Neural progenitor cell (in vitro differentiated cells): ENCODE measurements at places on chromosomes 7 and 10. TPM values are rescaled to one million over a fixed set of nuclear protein-coding genes. Genes with fewer than 3 reads are reported as not detected.
A peak's percentile ranks its signal among the peaks of the same experiment; 100 is the strongest.

DNA sequence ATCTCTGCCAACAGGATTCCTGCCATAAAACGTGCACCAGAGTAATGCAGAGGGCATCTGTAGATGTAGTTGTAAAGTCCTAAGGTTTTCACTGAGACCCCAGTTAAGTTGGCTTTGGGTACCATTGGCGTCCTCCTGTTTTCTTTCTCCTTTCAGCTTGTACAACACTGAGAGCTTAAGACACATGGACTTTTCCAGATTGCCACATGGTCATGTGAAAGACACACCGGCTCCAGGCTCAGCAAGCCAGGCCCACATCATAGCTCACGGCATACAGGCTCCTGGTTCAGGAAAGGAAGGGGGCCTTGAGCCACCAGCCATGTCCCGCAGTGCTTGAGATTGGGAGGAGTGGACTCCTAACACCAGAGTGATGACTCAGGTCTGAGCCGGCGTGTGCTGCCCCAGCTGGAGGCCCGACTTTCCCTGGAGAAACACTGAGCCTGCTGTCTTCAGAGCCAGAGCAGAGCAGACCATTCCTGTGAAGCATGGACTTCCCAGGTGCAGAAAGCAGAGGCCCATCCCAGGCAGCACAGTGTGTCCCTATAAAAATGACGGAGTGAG lies 252.7 kb downstream of the PRPF18 start:
- no peaks in the 10 kb centered on the region for H3K27me3 ChIP-seq
- no peak for DNase-seq
- no peak overlapping the region for H3K4me3 ChIP-seq
- peaks cover 6% of the 10 kb centered on the region for H3K4me1 ChIP-seq
- no peak overlapping the region for H3K27ac ChIP-seq
- H3K36me3 ChIP-seq: no peaks in the 10 kb centered on the region

DNA sequence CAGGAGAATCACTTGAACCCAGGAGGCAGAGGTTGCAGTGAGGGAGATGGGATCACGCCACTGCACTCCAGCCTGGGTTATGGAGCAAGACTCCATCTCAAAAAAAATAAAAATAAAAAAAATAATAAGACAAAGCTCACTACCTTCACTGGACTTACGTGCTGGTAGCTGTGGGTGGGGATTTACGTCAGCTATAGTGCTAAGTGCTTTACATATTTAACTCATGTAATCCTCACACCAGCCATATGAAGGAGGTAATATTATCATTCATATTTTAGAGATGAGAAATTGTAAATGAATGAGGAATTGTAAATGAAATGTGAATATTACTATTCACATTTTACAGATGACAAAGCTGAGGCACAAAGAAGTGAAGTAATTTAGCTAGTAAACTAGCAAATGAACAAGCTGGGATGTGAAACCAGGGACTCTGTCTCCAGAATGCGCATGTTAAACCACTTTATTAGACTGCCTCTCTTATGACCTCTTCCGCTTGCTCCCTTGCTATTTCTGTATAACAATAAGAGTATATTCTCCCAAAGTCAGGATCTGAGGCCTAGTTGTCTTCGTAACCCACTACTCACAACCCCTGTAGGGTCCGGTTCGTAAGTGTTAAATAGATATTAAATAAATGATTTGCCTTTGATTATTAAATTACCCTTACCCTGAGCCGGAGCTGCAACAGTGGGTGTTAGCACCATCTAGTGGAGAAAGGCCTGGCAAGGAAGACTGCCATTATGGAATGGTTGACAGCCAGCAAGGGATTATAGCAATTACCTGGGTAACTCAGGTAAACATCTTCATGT lies 70.2 kb downstream of the HTR7 start:
- no peaks in the 10 kb centered on the region for H3K36me3 ChIP-seq
- H3K27me3 ChIP-seq: no peaks in the 10 kb centered on the region
- H3K4me3 ChIP-seq: no peak overlapping the region
- no peaks in the 10 kb centered on the region for H3K4me1 ChIP-seq
- DNase-seq: peak; percentile 54

DNA sequence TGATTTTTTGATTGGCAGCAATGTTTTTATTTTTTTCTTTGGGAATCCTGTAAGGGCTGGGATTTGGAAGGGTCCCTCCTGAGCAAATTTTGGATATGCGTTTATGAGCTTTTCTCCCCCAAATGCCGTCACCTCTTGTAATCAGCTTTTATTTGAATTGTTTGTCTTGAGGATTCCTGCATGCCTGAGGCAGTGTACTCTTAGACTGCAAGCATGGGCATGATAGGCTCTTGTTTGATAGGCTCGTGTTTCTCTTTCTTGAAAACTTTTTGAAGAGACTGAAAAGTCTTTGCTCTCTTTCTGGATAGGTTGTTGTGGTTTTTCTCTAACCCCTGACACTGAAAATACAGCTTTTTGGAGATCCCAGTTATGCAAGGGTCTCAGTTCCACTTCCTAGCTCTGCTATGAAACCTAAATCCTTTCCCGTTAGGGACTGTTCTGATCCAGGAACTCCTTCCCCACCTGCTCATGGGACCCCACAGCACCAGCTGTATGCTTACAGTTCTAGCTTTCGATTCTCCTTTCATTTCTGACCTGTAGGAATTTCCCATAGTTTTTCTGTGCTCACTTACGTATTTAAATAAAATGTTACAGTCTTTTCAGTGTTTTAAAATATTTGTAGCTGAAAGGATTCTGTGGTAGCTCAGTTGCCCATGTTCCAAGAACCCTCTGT lies 17.2 kb downstream of the TSPAN13 start:
- H3K4me3 ChIP-seq: no peak overlapping the region
- H3K27me3 ChIP-seq: no peaks in the 10 kb centered on the region
- no peaks in the 10 kb centered on the region for H3K36me3 ChIP-seq
- no peak overlapping the region for H3K27ac ChIP-seq
- no peak for DNase-seq
- H3K4me1 ChIP-seq: peaks cover 5% of the 10 kb centered on the region

DNA sequence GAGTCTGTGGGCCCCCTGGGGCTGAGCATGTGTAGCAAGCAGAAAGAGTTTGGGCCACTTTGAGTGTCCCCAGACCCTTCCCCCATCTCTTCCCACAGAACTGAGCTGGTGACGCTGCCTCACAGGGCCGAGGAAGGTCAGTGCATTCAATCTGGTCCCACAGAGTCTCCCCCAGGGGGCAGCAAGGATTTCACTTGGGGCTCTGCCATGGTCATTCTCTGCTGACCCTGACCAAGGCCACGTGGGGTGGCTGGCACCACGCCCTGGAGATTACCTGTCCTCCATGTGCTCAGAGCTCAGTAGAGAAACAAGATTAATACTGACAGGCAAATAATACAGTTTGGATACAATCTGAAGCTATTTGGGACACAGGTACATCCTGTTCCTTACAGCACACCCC lies 30.2 kb downstream of the ADRA2A start:
- no peak overlapping the region for H3K27ac ChIP-seq
- H3K4me3 ChIP-seq: no peak overlapping the region
- H3K27me3 ChIP-seq: no peaks in the 10 kb centered on the region
- DNase-seq: no peak

LRRD1 gene
- not detected in 2 replicates for total RNA-seq

GRCh38 chr10:103491729-103492364 lies 1.7 kb upstream of the NEURL1 start:
- no peak overlapping the region for H3K4me3 ChIP-seq
- H3K4me1 ChIP-seq: peaks cover 6% of the 10 kb centered on the region
- peaks cover 55% of the 10 kb centered on the region for H3K27me3 ChIP-seq

- no peak for DNase-seq
- no peak overlapping the region for H3K27ac ChIP-seq
- H3K36me3 ChIP-seq: no peaks in the 10 kb centered on the region
- H3K4me1 ChIP-seq: no peaks in the 10 kb centered on the region
- no peak overlapping the region for H3K4me3 ChIP-seq
- no peaks in the 10 kb centered on the region for H3K27me3 ChIP-seq
These were observed 29.3 kb upstream of the ITGB8 start for GRCh38 chr7:20301311-20301939.

GTF2IRD1 gene
- 25.6 and 48.5 TPM in 2 replicates for total RNA-seq

DNA sequence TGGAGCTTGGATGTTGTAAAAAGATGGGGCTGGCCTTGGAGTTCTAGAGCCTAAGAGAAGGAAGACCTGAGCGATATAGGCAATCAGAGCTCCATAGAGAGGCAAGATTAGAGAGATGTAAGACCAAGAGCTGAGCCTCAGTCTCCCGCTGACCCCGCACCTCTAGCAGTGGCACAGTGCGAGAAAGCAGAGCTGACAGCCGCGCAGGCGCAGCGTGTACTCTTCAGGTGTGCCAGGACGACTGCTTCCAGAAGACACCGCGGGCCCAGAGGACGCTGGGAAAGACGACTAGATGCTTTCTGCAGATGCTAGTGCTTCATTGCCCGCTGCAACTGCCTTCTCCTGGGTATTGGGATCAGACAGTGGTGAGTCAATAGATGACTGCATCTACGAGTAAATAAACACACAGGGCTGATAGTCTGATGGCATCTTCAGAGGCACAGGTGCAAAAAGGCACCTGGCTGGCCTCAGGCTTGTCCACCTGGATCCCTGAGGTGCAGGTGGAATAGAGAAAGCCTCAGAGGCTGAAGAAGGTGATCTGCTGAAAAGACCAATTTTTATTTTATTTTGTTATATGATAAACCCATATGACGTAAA lies 38.1 kb upstream of the CCDC6 start:
- H3K27ac ChIP-seq: no peak overlapping the region
- H3K4me3 ChIP-seq: no peak overlapping the region
- H3K36me3 ChIP-seq: no peaks in the 10 kb centered on the region
- DNase-seq: no peak
- no peaks in the 10 kb centered on the region for H3K4me1 ChIP-seq
- no peaks in the 10 kb centered on the region for H3K27me3 ChIP-seq

UNCX gene
- total RNA-seq: not detected in 2 replicates

KIAA1217 gene
- 13.1 and 14.6 TPM in 2 replicates for total RNA-seq

DNA sequence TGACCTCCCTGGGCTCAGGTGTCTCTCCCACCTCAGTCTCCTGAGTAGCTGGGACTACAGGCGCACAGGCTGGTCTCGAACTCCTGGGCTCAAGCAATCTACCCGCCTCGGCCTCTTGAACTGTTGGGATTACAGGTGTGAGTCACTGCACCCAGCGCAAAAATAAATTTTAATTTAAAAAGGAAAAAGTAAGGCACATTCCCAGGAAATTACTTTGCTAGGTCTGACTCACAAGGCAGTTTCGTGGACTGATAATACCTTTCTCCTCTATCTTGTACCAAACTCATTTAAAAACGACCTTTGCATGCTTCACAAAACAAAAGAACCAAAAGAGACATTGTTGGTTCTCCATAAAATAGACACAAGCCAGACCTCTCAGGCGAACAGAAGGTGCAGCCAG lies 29.7 kb downstream of the PARP12 start:
- H3K36me3 ChIP-seq: no peaks in the 10 kb centered on the region
- H3K4me3 ChIP-seq: no peak overlapping the region
- H3K27me3 ChIP-seq: no peaks in the 10 kb centered on the region
- DNase-seq: no peak

DNA sequence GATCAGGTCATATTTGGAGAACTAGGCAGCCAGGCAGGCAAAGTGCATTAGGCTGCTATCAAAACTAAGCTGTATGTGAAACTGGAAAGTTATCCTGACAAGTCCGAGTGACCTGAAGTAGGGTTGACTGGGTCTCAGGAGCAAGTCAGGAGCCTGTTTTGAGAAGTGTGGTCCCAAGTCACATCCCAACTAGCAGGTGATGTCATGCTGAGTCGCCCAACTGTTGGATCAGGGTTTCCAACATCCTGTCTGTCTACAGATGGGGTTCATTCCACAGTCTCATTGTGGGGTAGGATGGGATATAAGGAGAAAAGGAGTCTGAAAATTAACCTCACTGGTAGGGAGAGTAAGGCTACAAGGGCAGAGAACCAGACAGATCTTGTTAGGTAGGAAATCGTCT lies 27.0 kb downstream of the SLC26A4 start:
- H3K27ac ChIP-seq: no peak overlapping the region
- H3K4me3 ChIP-seq: no peak overlapping the region
- no peaks in the 10 kb centered on the region for H3K36me3 ChIP-seq

DNA sequence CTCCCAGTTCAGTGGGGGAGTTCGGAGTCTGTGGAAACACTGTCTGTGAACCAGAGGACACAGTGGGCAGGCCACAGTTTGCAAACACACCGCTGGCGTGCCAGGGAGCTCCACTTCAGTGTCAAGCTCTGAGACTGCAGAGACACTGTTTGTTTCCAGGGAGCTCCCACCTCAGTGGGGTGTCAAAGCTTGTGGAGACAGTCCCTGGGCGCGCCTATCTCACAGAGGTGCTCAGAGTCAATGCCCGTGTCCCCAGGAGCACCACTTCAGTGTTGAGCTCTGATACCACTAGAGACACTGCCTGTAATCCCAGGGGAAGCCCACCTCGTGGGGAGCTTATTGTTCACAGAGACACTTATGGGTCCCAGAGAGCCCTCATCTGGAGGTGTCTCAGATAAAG lies 4.3 kb downstream of the MYO1G start:
- no peak for DNase-seq
- H3K4me3 ChIP-seq: no peak overlapping the region
- H3K27me3 ChIP-seq: no peaks in the 10 kb centered on the region
- H3K27ac ChIP-seq: no peak overlapping the region
- no peaks in the 10 kb centered on the region for H3K4me1 ChIP-seq
- H3K36me3 ChIP-seq: no peaks in the 10 kb centered on the region
